Thymus (tissue), 14 donors: ENCODE measurements at places on chromosomes 6 and 20. TPM values are rescaled to one million over a fixed set of nuclear protein-coding genes. Genes with fewer than 3 reads are reported as not detected.
A peak's percentile ranks its signal among the peaks of the same experiment; 100 is the strongest.

Gene MEP1A
- 0.14 TPM for total RNA-seq

DNA sequence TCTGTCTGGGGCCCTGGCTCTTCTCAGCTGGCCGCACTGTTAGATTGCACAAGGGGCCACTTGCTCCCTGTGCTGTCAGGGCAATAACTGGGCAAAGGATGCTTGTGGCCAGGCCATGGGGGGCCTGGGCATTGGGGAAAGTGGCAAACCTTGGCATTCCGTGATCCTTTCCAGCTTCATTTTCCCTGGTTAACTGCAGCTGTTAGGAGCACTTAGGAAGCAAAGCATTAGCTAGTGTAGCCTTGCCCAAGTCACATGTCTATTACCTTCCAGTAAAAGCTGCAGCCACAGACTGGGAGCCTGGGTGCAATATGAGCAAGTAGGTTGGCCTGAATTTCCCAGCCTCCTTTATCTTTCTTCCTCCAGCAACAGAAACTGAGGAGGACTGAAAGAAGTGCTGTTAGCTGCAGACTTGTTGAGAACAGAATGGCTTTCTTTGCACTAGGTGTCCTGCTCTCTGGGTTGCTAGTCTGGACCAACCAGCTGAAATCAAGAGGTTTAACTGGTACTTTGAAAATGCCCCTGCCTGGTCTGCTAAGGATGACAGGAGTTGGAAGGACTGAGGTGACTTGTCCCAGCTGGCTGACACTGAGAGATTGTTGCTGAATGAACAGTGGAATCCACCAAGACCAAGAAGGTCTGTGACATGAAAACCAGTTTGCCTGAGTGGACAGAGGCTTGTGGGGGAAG is 312.3 kb upstream of the SUPT3H start:
- no peak for DNase-seq

- DNase-seq: peak; percentile 98
These were observed 35.8 kb upstream of the SHLD1 start for GRCh38 chr20:5714261-5715041.

Gene ZNF391
- total RNA-seq: 1.1 TPM

Gene PRICKLE4
- total RNA-seq: 0.38 TPM

- DNase-seq: no peak
These were observed 776.0 kb upstream of the MANEA start for GRCh38 chr6:94801344-94801743.

GRCh38 chr6:140182821-140183220 is 808.4 kb upstream of the CITED2 start:
- DNase-seq: no peak

Gene RSPH4A
- total RNA-seq: 0.38 TPM

Gene COL9A3
- 4.1 TPM for total RNA-seq

Gene UST
- total RNA-seq: 8.0 TPM

Gene EYA4
- 6.2 TPM for total RNA-seq

Gene COL11A2
- 2.1 TPM for total RNA-seq

DNA sequence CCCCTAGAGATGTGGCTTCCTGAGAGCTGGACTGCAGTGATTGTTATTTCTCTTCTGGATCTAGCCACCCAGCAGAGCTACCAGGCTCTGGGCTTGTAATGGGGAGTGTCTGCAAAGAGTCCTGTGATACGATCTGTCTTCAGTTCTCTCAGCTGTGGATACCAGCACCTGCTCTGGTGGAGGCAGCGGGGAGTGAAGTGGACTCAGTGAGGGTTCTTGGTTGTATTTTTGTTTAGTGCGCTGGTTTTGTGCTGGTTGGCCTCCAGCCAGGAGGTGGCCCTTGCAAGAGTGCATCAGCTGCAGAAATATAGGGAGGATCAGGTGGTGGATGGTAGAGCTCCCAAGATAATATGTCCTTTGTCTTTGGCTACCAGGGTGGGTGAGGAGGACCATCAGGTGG is 33.7 kb downstream of the PAX1 start:
- DNase-seq: no peak

Gene LY86
- 13.4 TPM for total RNA-seq

- DNase-seq: no peak
These were observed 294.7 kb downstream of the FOXC1 start for GRCh38 chr6:1904466-1904799.

GRCh38 chr20:52193133-52193532 is 1.6 kb upstream of the ZFP64 start:
- DNase-seq: no peak

DNA sequence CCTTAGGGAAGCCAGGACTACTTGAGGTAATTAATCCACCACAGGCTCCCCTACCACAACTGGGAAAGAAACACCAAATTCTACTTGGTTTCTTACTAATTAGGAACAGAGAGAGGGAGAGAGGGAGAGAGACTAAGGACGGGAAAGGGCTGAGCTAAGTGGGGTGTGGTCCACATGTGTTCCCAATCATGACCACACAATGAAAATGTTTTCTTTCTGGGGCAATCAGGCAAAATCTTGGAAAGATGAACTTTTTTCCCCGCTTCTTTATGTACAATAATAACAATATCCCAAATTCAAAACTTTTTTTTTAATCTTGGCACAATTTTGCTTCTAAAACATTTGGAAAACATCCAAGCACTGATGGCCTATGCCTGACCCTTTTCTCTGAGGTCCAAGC is 734.4 kb downstream of the MAFB start:
- no peak for DNase-seq

Gene ID4
- 1.5 TPM for total RNA-seq

DNA sequence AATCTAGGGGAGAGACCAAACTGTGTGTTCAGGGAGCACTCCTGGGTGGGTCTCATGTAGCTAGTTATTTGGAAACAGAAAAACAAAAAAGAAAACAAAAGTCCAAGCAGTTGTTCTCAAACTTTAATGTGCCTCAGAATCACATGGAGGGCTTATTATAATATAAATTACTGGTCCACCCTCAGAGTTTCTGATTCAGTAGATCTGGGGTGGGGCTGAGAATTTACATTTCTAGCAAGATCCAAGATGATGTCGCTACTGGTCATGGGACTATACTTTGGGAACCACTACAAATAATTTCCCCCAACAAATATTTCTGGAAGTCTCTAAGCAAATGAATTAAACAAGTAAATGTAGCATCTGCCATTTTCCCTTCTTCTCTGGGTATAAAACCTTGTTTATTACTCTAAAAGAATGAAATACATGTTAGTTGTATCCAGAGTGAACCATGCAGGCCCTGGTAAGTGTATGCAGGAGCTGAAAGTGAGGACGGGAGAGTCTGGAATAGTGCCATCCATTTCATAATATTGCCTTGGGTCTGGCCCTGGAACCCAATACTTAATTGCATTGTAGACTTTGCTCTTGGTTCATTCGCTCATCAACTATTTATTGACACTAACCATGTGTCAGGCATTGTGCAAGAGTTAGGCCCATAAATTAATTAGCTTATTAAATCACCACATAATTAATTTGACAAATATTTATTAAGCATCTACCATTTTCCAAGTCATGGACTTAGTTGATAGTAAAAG is 490.8 kb downstream of the EPM2A start:
- no peak for DNase-seq

DNA sequence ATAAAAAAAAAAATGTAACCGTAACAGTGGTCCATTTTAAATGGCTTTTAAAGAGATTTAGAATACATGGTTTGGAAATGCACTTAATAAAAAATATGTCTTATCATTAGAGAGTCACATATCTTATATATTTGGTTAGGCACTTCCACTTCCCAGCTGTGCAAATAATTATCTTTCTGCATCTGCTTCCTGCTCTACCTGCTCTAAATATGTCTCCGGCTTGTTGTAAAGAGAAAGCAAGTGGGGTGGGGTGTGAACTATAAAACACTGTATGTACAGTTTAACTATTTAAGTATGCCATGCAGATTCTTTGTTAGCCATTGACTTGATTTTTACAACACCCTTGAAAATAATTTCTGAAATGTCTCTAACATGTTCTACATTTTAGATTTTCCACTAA is 106.3 kb downstream of the NKAIN2 start:
- DNase-seq: no peak

GRCh38 chr6:158649289-158650143 is at the start of gene SYTL3:
TSS of gene SYTL3 (plus strand) at chr6:158650054. CDS start at chr6:158663269, 13,215 bp downstream.
- peak; percentile 81 for DNase-seq

GRCh38 chr6:33833599-33833998 is 29.8 kb upstream of the MLN start:
- no peak for DNase-seq

Gene DEFB124
- total RNA-seq: not detected

GRCh38 chr20:41776421-41776820 is 158.2 kb upstream of the CHD6 start:
- no peak for DNase-seq

Gene ZC2HC1B
- not detected for total RNA-seq

- no peak for DNase-seq
These were observed 46.2 kb downstream of the LY86 start for GRCh38 chr6:6634735-6635075.

- no peak for DNase-seq
These were observed 16.7 kb upstream of the PI3 start for GRCh38 chr20:45157962-45158361.

Gene LY6G6C
- not detected for total RNA-seq

GRCh38 chr6:83514866-83515466 is 2.6 kb downstream of the PRSS35 start:
- no peak for DNase-seq

DNA sequence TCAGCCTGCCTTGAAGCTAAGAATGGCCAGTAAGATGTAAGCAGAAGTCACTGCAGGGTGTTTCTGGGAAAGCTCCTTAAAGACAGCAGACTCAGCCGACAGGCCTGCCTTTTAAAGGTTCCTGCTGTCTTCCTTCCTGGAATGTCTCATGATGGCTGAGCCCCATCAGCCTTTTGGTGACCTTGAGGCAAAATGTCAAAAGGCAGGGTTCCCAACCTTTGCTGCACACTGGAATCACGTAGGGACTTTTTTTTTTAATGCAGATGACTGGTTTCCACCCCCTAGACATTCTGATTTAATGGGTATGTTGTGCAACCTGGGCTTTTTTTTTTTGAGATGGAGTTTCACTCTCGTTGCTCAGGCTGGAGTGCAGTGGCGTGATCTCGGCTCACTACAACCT is 11.6 kb downstream of the MDGA1 start:
- DNase-seq: no peak

Gene PPP1R3G
- 1.5 TPM for total RNA-seq

Gene ZSWIM1
- 5.7 TPM for total RNA-seq

DNA sequence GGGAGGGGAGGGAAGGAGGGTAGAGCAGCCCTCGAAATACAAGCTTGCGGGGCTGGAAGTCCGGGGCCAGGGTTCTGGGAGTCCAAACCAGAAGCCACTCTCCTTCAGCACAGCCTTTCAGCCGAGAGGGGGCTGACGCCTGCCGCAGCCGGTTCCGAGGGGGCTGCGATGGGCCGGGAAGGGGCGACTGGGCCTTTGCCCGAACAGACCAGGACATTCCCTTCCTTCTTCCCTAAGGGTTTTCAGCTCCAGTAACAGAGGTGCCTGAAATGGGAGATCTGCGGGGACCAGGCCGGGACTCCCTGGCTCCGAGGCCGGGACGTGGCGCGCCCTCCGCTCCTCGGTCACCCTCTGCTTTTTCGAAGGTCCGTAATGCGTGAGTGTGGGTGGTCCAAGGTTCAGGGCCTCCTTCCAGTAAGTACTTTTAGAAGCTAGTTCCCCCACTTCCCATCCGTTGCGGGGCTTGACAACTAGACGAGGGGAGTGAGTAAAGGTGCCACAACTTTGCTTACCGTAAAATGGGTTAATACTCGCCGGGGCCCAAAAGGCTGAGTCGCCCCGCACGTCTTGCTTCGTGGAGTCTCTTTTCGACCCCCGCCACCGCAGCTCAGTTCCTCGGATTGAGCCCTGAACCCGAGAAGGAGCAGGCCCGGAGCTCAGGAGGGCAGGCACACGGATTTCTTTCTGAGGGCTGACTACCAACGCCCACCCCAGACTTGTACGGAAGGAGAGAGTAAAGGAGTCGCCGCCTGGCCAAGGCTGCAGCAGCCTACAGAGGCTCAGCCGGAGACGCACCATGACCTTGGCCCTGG is 2.9 kb upstream of the OLIG3 start:
- no peak for DNase-seq

DNA sequence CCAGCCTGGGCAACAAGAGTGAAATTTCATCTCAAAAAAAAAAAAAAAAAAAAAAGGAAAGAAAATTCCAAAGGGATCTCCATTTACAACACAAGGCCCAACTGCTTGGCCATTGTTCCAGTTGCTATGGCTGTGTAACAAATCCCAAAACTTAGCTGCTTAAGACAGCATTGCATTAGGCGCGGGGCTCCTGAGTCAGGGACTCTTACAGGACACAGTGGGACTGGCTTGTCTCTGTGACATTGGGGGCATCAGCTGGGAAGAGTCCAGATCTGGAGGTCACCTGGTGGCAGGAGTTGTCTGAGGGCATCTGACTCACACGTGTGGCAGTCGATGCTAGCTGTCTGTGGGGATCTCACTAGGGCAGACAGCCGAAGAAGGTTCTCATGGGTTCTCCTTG is 35.6 kb downstream of the TTLL9 start:
- no peak for DNase-seq

Gene CNR1
- total RNA-seq: 0.90 TPM

DNA sequence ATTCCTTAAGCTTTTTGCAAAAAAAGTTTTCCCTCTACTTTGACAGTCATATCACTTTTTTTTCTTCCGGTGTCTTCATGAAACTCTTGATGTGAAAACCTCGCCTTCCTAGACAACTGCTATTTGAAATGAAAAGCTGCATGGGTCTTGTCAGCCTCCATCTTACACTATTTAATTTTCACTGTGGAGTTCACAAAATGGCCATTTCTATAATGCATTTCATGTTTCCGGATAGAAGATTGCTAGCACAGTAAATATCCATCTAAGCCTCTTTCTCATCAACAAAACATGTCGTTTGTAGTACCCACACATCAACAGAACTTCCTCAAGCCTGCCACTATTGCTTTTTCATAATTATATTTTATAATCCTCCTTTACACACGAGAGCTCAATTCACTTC is 204.9 kb upstream of the ID4 start:
- DNase-seq: no peak

DNA sequence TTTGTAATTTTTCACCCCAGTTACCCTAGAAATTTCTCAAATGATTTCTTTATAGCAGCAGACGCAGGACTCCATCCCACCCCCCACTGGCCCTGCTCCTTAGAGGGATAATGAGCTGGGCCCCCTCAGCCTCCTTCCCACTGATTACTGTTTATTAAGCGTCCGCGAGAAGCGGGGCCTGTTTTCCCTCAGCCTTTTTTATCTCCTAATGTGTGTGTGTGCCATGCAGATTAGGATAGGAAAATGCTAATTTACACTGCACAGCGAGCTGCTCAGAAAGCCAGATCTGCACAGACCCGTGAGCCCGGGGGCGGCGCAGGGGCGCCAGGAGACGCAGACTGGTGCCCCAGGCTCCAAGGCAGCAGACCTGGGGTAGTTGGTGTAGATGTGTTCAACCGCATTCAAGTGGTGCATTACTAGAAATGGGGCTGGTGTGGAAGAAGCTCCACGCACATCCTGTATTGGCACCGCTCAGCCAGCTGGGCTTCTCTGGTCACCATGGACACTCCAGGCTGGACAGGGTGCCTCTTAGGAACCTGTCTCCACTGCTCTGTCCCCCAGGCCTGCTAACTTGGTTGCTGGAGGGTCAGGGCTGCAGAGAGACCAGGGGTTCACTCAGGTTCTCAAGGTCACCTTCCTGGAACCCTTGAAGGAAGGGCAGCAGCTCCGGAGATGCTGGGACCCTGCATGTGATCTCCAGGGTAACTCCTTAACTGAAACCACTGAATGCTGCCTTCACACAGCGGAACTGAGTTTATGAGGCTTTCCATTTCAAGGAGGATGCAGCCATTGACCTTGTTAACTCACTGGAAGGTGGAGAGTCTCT is 256.3 kb downstream of the ERMARD start:
- no peak for DNase-seq

- no peak for DNase-seq
These were observed 37.8 kb downstream of the ZC2HC1B start for GRCh38 chr6:143901885-143902750.

- DNase-seq: no peak
These were observed 23.1 kb upstream of the FBXO9 start for GRCh38 chr6:53042112-53042511.

- no peak for DNase-seq
These were observed 178.8 kb upstream of the HDDC2 start for GRCh38 chr6:125480571-125480970.
